ENCODE measurements at places on chromosomes 11 and 22.

GRCh38 chr11:8720352-8720751, 37.8 kb downstream of the RPL27A start:
- DNase-seq, result no peak

DNA sequence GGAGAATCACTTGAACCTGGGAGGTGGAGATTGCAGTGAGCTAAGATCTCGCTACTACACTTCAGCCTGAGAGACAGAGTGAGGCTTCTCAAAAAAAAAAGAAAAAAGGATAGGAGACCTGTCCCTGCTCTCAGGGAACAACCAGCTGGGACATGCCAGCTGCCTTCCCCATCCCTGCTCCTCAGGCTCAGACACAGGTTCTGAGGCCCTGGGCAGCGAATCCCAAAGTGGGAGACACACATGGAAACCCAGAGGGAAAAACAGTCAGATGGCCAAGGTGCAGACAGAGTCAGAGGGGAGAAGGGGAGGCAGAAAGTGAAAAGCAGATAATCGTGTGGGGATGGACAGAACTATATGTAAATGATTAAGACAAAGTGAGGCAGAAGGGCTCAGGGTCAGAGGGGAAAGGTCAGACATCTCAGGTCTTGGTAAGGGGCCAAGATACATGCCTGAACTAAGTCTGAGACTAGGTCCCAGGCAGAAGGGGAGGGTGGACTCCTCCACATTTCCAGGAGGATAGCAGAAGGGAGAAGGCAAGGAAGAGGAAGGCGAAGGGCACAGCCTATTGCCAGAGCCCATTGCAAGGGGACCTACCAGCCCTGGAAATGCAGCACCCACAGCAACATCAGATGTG, 14.2 kb downstream of the STARD10 start:
- no peak for DNase-seq

GRCh38 chr22:20201837-20202392, 51.1 kb upstream of the CCDC188 start:
- no peak for DNase-seq

DNA sequence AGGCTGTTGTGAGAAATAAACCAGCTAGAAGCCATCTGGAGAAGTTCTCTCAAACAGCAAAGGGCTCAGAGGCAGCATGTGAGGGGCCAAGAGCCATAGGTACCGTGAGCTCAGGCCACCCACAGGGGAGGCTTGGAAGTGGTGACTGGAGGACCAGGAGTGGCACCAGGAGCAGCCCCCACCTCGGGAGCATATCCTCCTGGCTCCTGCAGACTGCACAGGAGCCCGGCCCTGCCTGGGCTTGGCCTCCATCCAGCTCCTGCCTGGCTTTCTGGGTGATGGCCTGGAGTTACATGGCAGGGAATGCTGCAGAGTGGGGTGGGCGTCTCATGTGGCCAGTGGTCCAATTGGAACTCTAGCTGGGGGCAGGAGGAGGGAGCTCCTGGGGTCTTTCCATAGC, 4.2 kb upstream of the MPPED1 start:
- no peak for DNase-seq

GRCh38 chr22:31400023-31400397, 606 bp downstream of the DRG1 start:
- no peak for DNase-seq

DNA sequence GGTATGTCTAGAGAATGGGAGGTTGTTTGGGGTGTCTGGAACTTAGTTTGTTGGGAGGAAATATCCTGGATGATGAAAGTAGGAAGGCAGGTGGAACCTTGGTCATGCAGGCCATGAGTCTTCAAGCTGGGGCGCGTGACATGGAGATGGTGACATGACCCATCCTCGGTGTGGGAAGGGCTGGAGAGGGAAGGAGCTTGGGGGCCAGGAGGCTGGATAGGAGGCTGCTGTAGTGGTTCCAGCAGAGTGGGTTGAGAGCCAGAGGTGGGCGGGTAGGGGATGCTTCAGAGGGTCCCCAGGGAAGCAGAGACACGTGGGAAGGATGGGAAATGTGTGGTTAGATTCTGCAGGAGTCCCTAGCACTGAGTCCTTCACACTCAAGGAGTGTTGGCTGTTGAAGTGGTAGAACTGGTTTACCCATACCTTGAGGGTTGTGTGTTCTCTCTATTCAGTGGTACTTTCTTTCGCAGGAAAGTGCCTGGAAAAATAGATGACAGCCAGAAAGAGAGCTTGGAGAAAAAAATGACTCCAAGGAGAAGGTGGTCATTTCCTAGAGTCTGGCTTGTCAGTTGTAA, 56.8 kb downstream of the LDLRAD3 start:
- DNase-seq, result no peak

- no peak for DNase-seq
These were observed 59.4 kb downstream of the BRD1 start for GRCh38 chr22:49768077-49768910.

- DNase-seq, result no peak
These were observed 47.2 kb downstream of the GALNT18 start for GRCh38 chr11:11574373-11575287.

GRCh38 chr22:25566186-25566897, 1.9 kb downstream of the GRK3 start:
- DNase-seq, result no peak

DNA sequence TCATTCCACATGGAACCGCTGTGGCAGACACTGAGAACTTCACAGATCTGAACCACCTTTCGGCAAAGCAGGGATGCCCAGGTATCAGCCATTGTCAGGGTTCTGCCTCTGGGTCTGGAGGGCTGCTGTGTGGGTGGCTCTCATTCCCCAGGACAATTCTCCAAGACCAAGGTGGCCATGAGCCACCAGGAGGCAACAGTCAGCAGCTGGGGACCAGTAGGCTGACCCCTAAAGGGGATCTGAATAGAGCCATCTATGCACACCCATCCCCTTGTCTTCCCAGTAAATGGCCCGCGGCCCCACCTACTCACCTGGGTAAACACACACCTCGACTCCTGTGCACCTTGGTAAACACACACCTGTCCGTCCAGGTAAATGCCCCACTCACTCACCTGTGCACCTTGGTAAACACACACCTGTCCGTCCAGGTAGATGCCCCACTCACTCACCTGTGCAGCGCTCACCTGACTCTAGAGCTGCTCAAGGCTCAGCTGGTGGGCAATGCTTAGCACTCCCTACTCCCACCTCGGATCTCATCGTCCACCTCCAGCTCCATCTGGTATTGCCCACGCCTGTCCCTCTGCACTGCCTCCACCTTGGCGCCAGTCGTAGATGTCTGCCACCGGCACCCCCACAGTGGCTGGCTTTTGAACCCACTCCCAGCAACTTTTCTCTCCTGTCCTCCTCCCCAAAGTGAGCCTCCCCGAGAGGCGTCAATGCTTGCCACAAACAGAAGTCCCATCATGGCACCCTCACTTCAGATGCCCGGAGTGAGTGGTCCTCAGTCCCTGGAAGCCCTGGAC, 10.2 kb downstream of the SLC25A1 start:
- DNase-seq, result no peak

GRCh38 chr22:42236848-42237247, 33.6 kb downstream of the TCF20 start:
- DNase-seq, result no peak

DNA sequence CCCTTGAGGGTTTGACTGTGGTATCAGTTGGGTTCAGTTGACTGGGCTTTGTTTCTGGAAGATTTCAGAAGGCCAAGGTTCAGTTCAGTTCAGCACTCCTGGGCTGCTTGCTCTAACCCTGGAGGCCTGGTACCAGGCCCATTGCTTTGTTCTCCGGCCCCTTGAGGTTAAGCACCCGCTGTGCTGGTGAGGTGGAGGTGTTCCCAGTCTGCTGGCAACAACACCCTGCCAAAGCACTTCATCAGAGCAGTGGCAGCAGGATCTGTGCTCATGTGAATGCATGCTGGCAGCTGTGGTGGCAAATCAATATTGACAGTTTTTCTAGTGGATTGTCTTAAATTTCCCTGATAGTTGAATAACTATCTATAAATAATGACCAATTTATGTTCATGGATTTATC, 3.8 kb upstream of the SCGB1D1 start:
- DNase-seq, result no peak

DNA sequence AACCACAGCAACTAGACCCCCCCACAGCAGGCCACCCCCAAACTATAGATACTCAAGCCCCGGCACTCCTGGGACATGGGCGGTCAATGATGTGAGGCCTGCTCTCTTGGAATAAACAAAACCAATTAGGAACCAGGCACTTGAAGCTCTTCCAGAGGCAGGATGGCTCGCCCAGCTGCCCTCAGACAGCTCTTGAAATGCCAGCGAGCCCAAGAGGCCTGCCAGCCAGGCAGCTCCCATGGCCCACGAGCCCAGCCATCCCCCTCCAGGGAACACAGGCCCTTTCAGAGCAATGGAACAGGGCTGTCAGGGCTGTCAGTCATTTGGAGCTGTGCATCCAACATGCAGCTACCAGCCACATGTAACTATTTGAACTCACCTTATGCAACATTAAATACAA, 34.0 kb upstream of the TFIP11 start:
- DNase-seq, result no peak
